ENCODE measurements at places on chromosomes 3 and 15. TPM values are rescaled to one million over a fixed set of nuclear protein-coding genes. Genes with fewer than 3 reads are reported as not detected.

DNA sequence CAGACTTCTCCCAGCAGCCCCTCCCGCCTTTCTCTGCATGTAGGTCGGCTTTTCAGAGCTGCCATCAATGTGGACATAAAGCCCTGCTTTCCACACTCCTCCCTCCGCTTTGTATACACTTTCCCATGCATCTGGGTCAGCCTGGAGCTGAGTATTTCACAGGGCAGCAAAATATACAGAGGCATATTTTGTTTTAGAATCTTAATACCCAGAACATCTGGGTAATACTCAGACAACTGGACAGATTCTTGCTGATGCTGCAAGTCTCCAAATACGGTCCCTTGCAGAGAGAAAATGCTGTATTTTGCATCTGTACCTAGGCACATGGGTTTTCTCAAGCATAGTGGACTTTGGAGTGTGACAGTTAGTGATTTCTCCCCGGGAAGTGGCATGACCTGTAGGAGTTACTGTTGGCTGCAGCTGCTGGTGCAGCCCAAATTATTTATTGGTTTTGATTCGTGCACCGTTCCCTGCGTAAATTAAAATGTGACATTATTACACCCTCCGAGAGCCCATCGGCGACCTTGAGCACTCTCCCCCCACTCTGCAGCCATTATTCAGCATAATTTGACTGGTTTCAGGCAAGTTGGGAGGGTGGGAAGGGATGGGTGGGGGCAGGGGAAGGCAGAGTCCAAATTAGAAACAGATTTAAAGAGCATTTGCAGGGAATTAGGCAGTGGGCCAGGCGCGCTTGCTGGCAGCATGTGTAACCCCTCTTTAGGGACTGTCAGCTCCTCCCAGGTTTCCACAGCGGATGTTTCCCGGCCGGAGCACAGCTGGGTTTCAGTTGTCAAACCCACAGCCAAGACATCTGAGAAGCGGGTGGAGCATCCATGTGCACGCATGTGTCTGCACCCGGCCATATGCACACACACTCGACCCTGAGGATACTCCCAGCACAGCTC is 100.8 kb downstream of the CPN2 start:
- DNase-seq: peak; percentile 88

DNA sequence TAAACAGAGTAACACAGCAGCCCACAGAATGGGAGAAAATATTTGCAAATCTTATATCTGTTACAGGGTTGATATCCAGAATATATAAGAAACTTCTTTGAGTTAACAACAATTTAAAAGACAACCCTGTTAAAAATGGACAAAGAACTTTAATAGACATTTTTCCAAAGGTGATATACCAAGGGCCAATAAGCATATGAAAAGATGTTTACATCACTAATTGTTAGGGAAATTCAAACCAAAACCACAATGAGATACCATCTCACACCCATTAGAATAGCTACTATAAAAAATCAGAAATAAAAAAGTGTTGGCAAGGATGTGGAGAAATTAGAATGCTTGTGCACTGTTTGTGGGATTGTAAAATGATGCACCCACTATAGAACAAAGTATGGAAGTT is 110.8 kb downstream of the SPATA16 start:
- no peak for DNase-seq

DNA sequence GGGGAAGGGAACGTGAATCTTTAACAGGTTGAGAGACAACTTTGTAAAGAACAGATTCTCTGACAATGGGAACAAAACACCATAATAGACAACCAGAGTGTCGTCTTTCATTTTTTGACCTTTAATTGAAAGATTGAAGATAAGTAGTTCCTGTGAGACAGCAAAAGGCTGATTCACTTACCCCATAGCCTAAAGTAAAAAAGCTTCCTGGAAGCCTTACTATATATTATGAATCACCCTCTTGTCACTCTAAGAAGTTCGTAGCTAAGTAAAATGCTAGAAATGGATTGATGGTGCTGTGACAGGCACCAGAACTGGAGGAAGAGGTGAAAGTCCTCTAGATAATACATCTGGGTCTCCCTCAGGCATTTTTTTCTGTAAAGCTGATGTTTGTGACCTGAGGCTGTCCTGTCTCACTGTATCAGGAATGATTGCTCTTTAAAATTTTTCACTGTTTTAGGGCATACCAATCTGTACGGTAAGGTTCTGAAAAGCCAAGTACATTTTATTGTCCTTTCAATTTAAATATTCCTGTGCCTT is 824.6 kb upstream of the SEMA6D start:
- DNase-seq: no peak

PFN2 gene
- 37.5 TPM for total RNA-seq

CLDN16 gene
- not detected for total RNA-seq

POU1F1 gene
- not detected for total RNA-seq

DNA sequence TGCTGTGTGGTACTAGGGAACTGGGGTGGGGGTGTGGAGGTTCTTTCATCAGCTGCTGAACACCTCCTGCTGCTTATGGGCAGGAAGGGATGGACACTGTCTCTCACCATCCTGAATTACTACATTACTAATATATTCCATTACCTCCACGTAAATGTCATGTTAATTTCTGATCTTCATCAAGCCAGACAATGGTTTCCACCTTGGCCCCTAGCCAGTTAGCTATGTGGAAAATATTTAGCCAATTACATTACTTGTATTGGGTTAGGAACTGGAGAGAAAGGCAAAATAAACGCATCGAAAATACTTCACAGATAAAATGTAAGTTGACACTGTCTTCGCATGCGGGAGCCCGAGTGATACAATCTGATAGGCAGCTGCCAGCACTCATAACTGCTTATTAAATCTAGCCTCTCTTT is 95.1 kb downstream of the FOXP1 start:
- DNase-seq: no peak

- peak; percentile 86 for DNase-seq
Measured at GRCh38 chr15:65101411-65101890, 13.5 kb downstream of the UBAP1L start.

DNA sequence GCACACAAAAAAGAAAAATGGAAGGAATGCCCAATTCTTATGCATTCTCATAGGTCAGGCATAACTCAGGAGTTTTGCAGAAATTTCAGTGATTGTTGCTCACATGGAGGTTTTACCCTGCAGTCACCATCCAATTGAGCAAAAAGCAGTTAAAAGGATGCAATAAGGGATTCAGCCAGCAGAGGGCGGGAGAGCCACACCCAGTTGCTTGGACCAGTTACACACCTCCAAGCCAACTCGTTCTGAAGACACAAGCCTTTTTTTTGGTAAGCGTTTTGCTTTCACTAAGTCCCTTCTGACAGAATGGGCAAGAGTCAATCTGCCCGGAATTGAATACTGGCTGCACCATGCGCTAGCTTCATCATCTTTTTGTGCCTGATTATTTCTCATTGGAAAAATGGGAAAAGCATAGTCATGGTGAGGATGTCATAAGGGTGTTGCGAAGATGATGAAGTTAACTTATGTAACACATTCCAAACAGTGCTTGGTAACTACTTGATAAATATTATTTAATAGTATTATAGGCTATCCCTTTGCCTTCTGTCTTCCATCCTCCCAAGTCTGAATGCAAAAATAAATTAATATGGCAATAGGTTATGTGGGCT is 154.4 kb upstream of the SGO1 start:
- DNase-seq: peak; percentile 76

- no peak for DNase-seq
Measured at GRCh38 chr3:187827723-187828122, 82.5 kb upstream of the BCL6 start.

DNA sequence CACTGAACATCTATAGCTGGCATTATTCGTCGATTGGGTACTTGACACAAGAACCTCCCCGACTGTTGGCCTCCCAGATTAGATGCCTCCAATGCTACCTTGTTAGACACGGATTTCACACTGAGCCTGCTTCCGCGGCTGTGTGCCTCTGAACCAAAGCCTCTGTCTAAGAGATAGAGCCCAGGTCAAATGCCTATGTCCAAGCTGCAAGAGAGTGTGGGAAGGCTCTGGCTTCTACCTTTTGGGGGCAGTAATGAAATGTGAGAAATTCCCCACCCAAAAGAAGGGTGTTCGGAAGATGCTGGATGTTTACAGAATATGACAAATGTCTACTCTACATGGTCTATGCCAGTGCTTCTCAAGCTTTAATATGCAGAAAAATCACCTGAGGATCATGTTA is 2.0 kb upstream of the RPUSD2 start:
- DNase-seq: no peak

DNA sequence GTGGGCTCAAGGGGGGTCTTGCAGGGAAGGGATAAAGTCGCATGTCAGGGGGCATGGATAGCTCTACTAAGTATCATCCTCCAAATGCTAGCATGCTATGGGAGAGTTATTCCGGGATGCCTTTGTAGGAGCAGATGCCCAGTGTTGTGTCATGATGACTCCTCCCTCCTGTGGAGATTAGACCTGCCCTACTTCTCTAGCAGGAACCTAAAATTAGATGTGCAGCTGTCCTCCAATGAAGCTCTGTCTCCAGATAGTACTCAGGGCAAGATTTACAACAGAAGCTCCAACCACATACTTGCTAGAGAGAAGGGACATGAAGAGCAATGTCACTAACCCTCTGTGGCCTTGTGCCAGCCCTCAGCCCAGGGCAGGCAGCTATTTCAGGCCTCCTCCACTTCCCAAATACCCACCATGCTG is 82.5 kb downstream of the AGBL1 start:
- DNase-seq: no peak

DNA sequence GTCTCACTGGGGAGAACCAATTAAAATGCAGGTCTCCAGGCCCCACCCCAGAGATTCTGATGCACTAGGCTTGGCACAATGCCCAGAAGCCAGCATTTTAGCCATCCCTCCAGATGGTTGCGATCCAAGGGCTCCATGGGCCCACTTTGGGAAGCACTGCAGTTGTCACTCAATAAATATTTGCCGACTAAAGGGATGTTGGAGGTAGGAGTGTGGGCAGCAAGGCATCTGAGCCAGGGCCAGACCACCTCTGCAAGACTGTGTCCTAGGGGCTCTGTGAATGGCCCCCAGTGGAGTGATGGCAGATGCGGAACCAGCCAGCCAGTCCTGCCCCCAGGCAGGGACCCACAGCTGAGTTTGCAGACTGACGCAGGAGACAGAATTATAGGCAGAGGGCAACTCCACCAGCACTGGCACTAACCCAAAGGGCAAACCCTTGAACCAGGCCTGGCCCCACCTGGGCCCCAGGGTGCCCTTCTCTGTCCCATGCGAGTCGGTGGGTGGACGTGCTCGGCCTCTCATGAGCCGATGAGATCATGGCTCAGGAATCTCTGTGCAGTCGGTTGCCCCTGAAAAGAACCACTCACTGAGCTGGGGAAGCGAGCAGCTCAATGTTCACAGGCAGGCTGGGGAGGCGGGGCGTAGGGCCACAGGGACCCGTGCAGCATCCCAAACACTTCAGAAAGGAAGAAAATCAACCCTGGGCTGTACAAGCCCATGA is 49.7 kb downstream of the SEMA5B start:
- no peak for DNase-seq

DIPK2A gene
- total RNA-seq: 22.0 TPM

DNA sequence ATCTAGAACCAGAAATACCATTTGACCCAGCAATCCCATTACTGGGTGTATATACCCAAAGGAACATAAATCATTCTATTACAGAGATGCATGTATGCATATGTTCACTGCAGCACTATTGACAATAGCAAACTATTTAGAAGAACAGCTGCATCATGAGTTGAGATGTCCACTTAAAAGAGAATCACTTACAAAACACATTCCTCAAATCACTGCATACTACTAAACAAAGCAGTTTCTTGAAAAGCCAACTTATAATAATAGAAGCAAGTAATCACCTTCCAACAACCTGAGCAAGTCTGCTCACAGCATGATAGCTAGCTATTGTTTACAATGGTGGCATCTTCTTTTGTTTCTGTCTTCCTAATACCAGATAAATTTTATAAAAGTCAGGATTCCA is 454.7 kb upstream of the ADAMTS9 start:
- no peak for DNase-seq

CHRFAM7A gene
- 5.5 TPM for total RNA-seq

DNA sequence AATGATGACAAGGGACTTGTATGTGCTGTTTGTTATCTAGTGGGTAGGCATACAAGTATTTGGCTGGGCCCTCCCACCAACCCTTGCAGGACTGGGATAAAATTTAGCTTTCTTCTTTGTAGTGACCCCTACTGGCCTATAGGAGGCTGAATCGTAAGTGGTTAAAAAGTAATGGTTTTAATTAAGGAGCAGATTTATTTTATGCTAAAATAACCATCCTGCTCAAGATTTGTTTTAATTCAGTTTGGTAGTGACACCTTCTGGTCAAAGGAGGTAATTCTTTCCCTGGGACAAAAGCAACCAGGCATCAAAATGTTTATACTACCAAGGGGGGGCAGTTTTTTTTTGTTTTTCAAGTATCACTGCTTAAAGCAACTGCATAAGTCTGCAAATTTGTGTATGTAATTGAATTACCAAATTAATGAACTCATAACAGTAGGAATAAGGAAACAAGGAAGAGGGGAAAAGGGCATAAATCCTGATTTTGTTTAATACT is 70.7 kb downstream of the TOP2B start:
- no peak for DNase-seq

DNA sequence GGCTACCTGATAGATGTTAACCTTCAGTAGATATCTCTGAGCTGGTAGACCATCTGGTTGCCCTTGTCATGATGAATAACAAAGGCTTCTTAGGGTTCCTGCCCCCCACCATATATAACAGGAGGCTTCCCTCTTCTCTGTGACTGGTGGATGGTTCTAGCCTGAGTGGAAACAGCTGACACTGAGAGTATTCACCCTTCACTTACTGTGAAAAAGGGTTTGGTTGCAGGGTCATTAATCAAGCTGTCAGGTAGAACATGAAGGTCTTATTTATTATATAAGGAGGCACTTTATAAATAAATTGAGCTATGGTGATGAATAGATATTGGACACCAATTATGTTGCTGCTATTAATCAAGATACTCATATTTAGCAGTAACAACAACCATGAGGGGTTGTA is 58.6 kb downstream of the CACNA2D3 start:
- DNase-seq: no peak

GRCh38 chr15:74274470-74275038 is 38.4 kb downstream of the CCDC33 start:
- DNase-seq: no peak

MASP1 gene
- 192 TPM for total RNA-seq

DNA sequence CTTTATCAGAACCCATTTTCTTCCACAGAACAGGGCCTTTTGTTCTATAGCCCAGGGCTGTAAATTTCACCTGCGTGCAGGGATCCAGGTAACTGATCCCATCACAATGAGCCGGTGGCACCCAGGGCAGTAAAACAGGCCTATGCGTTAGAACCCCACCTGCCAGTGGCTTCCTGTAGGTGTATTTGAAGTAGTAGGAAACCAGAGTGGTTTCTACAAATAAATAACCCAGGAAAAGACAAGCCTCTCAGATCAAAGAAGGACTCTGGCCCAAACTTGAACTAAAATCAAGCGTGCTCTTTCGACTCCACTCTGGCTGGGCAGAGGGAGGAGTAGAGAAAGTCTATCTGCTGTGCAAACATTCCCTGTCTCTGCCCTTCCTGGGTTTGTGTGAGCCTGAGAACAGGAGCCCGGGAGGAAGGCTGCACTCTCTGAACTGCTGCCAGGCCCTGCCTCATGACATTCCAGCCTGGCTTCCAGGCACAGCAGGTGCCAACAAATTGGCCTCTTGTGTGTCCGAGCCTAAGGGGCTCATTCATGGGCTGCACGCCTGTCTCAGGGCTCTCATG is 77.7 kb downstream of the CEMIP start:
- peak; percentile 82 for DNase-seq

- DNase-seq: no peak
Measured at GRCh38 chr15:71116366-71116765, 1.1 kb downstream of the THSD4 start.

GRCh38 chr3:63124090-63124489 is 154.0 kb upstream of the SYNPR start:
- DNase-seq: no peak

Measured in sigmoid colon (tissue), 7 donors.